ENCODE measurements at places on chromosomes 5 and 9.

- no peak for DNase-seq
Measured at GRCh38 chr9:129834489-129835127, 467 bp downstream of the C9orf78 start.

DNA sequence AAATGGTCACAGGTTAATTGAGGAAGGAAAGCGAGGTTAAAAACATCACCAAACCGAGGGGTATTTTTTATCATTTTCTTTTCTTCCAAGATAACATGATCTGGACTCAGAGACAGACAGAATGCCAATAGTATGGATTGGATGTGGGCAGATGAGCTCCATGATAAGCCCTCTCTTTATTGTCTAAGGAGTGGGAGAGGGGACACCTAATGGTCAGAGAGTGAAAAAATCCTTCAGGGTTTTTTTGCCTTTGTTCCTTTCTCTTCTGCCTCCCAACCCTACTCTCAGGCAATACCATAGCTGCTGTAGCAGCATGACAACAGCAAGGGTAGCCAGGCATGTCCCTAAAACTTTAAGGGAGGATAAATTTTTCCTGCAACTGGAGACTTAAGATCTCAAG, 94.7 kb downstream of the DIRAS2 start:
- no peak for DNase-seq

GRCh38 chr9:6415266-6415665, 2.3 kb downstream of the UHRF2 start:
- DNase-seq = no peak

GRCh38 chr9:14899815-14900193, 10.4 kb downstream of the FREM1 start:
- DNase-seq = no peak

- DNase-seq = no peak
Measured at GRCh38 chr9:2298217-2298616, 283.1 kb downstream of the SMARCA2 start.

DNA sequence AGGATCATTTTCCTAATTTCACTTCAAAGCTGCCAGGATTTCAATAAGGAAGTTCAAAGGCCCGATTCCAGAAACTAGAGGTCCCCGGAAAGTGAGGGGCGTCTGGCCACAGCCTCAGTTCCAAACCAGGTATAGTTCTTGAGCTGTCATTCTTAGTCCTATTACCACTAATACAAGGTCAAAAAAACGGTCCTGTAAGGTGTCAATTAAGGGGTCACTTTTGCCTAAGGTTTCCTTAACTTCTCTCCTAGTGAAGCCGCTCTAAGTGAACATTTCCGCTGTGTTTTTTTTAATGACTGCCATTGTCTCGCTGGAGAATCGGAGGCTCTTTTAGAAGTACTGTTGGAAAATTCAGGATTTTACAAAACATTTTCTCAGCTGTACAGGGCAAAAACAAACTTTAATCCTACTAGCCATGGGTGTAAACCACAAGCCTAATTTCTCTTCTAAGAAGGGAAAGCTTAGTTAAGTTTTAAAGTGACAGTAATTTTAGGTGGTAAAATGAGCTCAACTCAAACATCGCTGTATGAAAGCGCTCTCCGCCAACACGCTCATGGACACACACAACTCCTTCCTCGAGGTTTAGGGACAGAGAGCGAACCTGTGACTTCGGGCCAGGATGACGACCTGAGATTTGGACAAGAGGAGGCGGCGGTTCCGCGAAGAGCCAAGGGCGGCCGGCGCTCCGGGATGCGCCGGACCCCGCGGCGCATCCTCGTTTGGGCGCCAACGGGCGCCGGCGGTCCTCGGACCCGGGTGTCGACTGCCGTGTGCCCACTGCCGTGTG, 76.7 kb upstream of the IFNE start:
- no peak for DNase-seq

- no peak for DNase-seq
Measured at GRCh38 chr9:135329571-135330306, 149.8 kb upstream of the PPP1R26 start.

DNA sequence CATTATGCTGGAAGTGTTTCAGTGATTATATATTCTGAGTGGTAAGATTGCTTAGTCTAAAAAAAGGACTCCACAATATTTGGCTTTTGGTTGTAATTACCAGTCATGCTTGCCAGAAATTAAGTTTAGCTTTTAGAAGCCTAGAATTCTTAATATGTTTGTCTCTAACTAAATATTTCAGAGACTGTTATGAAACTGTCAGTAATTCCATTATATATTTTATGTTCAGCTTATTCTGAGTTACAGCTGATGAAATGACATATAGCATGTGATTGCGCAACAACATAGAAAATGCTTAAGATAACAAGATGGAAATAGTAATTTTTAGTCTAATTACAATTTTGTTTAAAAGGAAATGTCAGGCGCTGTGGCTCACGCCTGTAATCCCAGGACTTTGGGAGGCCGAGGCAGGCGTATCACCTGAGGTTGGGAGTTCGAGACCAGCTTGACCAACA, 44.2 kb downstream of the KIAA1958 start:
- no peak for DNase-seq

DNA sequence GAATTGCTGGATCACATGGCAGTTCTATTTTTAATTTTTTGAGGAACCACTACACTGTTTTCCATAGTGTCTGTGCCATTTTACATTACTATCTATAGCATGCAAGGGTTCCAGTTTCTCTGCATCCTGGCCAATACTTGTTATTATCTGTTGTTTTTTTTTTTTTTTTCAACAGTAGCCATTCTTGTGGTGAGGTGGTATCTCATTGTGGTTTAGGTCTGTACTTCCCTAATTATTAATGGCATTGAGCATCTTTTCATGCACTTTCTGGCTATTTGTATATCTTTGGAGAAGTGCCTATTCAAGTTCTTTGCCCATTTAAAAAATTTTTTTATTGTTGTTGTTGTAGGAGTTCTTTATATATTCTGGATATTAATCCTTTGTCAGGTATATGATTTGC, 97.7 kb downstream of the GDNF start:
- DNase-seq = no peak

- peak; percentile 30 for DNase-seq
Measured at GRCh38 chr9:76403352-76403751, 9.1 kb upstream of the RFK start.

DNA sequence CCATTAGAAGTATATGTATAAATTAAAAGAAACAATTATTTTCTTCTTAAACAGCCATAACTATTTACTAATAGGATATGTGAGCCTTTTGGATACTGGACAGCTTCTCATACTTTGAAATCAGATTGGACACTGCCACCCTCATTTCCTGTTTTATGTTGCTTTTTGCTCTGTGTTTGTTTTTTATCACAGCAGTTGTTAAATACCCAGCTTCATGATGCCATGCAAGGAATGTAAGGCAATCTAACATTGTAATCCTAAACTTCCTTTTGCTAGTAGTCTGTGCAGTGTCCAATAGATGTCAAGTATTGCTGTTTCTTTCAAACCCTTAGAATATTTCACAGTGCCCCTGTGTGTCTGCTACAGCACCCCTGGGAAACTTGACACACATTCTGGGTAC, 56.2 kb downstream of the CNTLN start:
- DNase-seq = no peak

GRCh38 chr5:98443881-98444280, 329.6 kb upstream of the RGMB start:
- DNase-seq = no peak

DNA sequence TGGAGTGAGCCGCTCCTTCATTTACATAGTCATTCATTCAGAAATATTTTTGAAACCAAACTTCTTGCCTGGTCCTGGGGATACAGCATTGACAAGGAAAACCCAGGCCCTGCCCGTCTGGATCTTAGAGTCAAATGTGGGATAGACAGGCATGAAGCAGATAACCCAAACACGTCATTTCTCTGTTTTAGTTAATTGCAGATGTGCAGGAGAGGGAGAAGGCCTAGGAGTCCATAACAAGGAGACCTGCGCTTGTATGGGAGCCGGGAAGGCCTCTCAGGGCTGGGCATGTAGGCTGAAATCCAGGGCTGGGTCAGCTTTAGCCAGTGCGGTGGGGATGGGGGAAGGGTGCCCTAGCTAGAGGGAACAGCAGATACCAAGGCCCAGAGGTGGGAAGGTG, 43.3 kb downstream of the PRRX2 start:
- DNase-seq = no peak

DNA sequence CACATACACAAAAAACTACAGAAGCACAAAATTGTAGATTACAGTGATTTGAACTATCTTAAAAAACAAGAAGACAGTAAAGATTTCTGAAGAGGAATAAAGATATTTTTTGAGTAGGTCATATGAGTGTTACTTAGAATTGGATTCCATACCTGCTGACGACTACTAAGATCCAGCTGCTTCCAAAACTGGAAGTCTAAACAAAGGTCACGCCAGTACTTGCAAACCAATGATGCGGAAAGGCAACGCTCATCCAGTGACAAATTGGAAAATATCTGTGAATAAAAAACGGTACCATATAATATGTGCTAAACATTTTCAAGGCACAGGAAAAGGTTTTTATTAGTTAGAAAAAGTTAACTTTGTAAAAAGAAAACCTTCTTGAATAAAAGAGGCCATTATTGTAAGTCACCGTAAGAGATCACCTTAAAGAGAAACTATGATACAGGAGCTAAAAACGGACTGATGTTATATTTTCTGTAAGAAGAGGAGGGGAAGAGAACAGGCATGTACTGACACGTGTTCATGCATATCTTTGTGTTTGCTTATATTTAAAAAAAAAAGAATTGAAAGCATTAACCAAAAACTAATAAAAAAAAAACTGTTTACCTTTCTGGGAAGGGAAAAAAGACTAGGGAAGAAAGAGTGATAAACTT, 14.1 kb downstream of the FBXL17 start:
- no peak for DNase-seq

DNA sequence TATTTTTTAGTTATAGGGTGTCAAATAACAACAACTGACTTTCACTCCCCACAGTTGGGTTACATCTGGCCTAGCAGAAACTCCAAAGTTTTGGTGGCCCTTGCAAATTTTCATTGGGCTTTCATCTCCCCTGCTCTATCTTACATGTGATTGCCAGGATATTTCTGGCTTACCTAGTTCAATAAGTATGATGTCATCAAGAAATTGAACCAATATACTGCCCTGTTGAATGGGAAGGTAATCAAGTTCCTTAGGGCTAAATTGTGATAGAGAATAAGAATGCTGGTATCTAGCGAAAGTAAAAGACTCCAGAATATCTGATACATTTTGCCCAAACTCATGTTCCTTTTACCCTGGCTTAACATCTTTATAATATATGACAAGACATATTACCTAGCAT, 17.0 kb upstream of the ICE1 start:
- DNase-seq = no peak

- no peak for DNase-seq
Measured at GRCh38 chr9:70747261-70747718, 332.8 kb upstream of the KLF9 start.

GRCh38 chr5:176644294-176644693, 3.0 kb upstream of the TSPAN17 start:
- DNase-seq = no peak

DNA sequence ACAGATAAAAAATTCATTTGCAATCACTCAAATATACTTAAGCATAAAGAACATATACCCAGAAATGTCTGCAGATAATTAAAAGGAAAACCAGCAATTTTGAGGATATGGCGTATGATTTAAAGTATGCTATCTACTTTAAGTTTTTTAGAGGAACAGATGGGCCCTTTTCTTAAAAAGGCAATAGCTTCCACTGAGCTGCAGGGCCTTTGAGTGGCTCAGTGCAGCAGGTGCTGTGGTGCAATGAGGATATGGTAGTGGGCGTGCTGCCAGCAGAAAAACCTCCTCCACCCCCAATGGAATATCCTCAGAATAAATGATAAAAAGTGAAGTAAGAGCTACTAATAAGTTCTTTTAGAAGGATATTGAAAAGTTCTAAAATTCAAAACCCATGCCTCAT, 814.5 kb downstream of the MTRR start:
- DNase-seq = no peak

DNA sequence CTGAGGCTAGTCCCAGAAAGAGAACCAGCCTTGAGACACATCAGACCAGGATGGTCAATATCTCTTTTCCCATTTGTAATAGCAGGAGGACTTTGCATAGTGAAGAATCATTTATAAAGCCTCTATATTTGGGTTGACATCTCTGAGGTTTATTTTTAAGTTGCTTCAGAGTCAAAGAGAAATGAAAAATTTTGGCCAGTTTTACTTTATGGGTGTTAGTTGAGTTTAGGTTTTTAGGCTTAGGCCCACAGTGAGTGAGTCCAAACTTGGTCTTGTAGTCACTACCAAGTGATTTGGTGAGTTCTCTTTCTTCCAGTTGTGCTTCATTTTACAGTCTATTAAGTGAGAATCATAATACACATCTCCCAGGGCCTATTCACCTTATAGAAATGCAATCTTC, 5.3 kb upstream of the MEF2C start:
- no peak for DNase-seq

DNA sequence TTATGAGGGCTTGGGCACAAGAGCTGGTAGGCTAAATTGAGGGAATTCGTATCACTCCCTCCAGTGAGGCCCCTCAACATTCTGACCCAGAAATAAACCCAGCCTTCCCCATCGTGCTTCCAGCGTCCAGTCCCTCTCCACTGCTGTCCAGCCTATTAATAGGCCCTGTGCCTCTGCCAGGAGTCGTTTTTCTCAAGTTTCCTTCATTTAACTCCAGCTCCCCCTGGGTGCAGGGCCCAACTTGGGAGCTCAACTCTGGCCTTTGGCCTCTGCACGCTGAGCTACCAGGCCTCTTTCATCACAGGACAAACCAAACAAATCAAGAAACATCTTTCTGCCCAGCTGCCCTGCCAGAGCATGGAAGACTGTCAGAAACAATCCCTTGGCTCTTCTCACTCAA, 10.0 kb downstream of the HBEGF start:
- no peak for DNase-seq

GRCh38 chr9:108479989-108480652, 375.7 kb downstream of the ACTL7B start:
- no peak for DNase-seq

DNA sequence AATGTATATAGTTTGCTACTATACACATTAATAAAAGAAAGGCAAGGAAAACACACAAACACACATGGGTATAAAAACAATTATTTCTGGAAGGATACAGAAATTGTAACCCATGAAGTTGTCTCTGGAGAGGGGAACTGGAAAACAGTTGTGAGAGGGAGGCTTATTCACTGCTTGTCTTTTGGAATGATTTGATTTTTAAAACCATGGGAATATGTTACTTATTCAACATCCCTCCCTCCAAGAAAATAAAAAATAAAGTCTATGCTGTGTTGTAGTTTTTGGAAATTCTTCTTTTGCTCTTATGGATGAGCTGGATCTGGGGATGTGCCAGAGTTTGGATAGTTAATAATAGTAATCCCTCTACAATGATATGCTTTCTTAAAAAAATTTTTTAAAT, 6.0 kb upstream of the C1QTNF2 start:
- DNase-seq = no peak

- DNase-seq = no peak
Measured at GRCh38 chr9:77764894-77765780, 117.0 kb upstream of the GNA14 start.

All from activated CD4-positive, alpha-beta T cell treated with anti-CD3 and anti-CD28 coated beads, Interleukin-2, amount 50 U/mL, for 24 hours (primary cell).